B cell (primary cell): ENCODE measurements at places on chromosomes 13 and 19.

- H3K4me1 ChIP-seq = peaks cover 32% of the 10 kb centered on the region
- H3K27me3 ChIP-seq = peaks cover 9% of the 10 kb centered on the region
- no peak overlapping the region for H3K4me3 ChIP-seq
These were observed 4.0 kb downstream of the RTN2 start for GRCh38 chr19:45492627-45493470.

- H3K27ac ChIP-seq = no peak overlapping the region
- no peak for DNase-seq
- no peaks in the 10 kb centered on the region for H3K27me3 ChIP-seq
- peaks cover 65% of the 10 kb centered on the region for H3K4me1 ChIP-seq
- H3K4me3 ChIP-seq = no peak overlapping the region
- H3K36me3 ChIP-seq = no peaks in the 10 kb centered on the region
These were observed 3.7 kb downstream of the PLEKHF1 start for GRCh38 chr19:29668746-29669609.

DNA sequence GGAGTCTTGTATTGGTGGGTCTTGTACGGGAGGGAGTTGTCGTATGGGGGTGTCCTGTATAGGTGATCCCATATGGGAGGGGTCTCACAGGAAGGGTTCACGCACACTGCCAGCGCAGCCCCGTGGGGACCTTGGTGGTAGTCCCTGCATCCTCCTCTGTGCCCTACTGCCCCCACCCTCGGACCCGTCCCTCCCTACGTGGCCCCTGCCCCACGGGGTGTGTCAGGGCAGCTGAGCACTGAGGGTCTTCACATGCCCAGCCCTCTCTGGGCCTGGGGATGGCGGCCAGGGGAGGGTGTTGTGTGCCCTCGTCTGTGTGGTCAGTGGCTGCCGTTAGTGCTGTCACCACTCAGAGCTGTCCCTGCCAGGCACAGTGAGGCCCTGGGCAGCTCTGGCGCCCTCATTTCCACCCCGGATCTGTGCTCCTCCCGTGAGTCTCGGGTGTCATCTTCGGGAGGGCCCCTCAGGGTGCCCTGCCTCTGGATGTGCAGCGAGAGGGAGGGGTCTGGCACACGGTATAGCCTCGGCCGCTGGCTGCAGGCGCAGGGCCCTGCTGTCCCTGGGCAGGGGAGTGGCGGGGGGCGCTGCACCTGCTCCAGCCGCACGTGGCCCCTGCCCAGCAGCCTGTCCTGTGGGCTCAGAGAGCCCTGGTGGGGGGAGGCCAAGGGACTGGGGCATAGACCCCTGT is 16.0 kb upstream of the GNA15 start:
- H3K4me1 ChIP-seq = peaks cover 3% of the 10 kb centered on the region
- no peak overlapping the region for H3K27ac ChIP-seq
- H3K36me3 ChIP-seq = no peaks in the 10 kb centered on the region
- no peak for DNase-seq
- H3K4me3 ChIP-seq = no peak overlapping the region
- H3K27me3 ChIP-seq = no peaks in the 10 kb centered on the region

DNA sequence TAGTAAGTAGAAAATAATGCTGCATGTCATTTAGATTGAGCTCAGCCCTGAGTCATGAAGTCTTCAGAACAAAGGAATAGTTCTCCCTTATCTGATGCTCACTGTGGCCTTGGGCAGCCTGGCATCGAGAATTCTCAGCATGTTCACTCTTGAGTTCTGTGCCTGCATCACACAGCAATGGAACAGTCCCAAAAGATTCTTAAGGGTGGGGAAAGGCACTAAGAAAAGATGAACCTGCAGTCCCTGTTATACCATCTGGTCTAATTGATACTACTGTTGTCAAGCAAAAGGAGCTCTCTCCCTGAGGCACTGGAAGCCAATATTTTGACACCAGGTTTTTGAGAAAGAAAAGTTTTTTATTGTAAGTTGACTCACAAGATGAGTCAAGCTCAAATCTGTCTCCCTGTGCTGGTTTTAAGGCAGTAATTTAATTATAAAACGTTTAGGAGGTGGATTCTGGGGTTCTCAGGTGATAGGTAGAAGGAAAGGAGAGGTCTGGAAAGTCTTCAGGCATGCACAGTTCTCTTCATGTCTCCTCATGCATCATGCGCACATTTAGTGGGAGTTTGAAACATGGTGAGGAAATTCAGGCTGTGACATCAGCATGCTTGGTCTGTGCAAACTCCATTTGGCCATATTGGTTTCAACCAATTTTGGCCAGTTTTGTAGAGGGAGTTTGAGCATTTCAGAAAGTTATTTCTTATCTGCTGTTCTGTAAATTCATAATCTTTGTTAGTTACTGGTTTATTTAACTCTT is 38.1 kb upstream of the ZNF766 start:
- H3K4me1 ChIP-seq = no peaks in the 10 kb centered on the region
- H3K27ac ChIP-seq = no peak overlapping the region
- H3K27me3 ChIP-seq = no peaks in the 10 kb centered on the region

- no peaks in the 10 kb centered on the region for H3K4me1 ChIP-seq
- no peak for DNase-seq
These were observed 36.4 kb downstream of the FBN3 start for GRCh38 chr19:8113017-8113416.

DNA sequence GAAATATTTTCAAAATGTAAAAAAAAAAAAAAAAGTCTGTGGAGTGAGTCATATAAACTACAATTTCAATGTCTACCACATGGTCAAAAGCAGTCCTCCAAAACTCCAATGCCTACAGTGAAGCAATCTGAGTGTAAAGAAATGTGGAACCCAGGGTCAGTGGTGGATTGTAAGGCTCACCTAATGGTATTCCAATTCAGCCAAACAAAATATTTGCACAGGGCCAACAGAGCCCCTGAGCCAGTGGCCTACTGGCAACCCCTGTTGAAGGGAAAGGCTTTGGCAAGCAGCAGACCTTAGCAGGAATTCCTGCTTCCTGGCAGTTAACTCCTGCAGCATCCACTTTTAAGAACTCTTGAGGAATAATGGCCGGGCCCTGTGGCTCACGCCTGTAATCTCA is 3.4 kb downstream of the DNMT1 start:
- no peak for DNase-seq
- H3K36me3 ChIP-seq = no peaks in the 10 kb centered on the region
- H3K27me3 ChIP-seq = no peaks in the 10 kb centered on the region

- DNase-seq = no peak
- no peaks in the 10 kb centered on the region for H3K27me3 ChIP-seq
- H3K27ac ChIP-seq = no peak overlapping the region
These were observed 19.1 kb upstream of the CCNP start for GRCh38 chr19:40245506-40246128.

DNA sequence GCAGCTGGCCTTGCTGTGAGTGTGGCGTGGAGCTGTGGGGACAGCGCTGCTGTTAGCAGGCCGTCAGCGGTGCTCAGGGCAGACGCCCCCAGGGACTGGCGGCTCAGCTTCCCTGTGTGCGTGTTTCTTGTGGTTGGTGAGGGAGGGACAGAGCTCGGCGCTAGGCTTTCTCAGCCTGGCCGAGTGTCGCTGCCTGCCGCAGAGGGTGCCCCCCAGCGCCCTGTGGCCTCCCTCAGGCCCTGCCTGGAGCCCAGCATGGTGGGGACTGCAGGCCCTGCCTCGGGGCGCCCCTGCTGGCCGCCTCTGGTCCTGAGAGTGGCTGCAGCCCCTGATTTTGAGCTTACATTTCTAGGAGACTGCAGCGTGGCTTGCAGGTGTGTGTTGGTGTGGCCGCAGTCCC is 35.5 kb downstream of the DOT1L start:
- H3K27me3 ChIP-seq = no peaks in the 10 kb centered on the region
- H3K27ac ChIP-seq = no peak overlapping the region
- H3K4me3 ChIP-seq = no peak overlapping the region
- H3K4me1 ChIP-seq = no peaks in the 10 kb centered on the region
- no peak for DNase-seq

DNA sequence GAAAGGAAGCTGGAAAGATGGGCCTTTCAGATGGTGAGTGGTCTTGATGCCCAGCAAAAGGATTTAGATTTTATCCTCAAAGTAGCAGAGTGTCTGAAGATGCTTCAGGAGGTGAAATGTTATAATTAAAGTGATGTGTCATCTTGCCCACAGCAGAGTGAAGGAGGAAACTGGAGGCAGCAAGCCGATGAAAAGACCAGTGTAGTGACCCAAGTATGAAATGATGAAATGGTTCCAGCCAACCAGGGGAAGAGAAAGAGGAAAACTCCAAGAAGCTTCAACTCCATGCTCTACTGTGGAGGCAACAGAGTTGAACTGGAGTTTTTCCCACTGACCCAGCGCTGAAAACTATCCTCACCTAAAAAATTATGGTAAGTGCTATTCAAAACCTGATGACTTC is 66.7 kb downstream of the FOXO1 start:
- no peak overlapping the region for H3K4me3 ChIP-seq
- DNase-seq = no peak
- H3K27me3 ChIP-seq = no peaks in the 10 kb centered on the region
- H3K4me1 ChIP-seq = peaks cover 86% of the 10 kb centered on the region
